ENCODE measurements at places on chromosomes 3 and 15.

DNA sequence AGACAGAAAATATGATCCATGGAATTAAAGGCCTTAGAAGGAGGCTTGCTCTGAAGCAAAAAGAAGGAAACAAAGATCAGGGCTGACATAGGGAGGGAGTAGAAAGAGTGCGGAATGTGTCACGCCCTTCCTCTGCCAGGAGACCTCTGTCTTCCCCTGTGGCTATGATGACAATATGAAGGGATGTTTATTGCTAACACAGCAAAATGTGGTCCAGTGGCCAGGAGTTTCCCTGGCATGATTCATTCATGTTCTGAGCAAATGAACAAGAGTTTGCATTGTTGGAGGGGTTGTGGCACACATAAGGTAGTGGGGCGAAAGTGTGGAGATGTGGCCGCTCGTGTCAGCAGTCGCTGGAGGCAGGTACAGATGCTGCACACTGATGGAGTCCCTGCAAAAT lies 169.4 kb downstream of the SHQ1 start:
- no peak for DNase-seq

DNA sequence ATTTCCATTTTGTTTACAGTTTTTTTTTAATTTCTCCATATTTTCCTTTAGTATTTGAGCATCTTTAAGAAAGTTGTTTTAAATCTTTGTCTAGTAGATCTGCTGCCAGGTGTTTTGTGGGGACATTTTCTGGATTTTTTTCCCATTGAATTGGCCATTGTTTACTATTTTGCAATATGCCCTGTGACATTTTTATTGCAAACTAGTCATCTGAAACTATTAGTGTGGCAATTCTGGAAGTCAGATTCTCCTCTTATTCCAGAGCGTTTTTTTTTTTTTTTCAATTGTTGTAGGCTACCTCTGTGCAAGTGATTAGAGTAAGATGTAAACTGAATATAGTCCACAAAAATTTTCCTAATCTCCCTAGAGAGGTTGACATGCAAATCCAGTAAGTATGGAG lies 334.2 kb downstream of the PYDC2 start:
- DNase-seq, result no peak

GRCh38 chr3:184486614-184487013 lies 75.0 kb upstream of the EPHB3 start:
- DNase-seq, result no peak

GRCh38 chr3:117168896-117169295 lies 459.3 kb downstream of the TUSC7 start:
- no peak for DNase-seq

DNA sequence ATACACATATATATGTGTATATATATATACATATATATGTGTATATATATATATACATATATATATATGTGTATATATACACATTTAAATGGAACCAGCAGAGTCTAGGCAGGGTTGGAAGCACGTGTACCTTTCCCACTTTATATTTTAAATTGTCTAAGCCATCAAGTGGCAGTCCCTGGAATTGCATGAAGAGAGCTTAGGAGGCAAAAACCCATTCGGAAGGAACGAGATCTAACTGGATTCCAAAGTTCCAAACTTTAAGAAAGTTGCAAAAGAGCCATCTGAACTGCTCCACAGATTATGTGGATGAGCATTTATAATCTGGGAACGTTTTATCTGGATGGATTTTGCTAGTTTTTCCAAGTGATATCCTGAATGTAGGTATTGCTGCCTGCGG lies 186.5 kb downstream of the FOXP1 start:
- no peak for DNase-seq

DNA sequence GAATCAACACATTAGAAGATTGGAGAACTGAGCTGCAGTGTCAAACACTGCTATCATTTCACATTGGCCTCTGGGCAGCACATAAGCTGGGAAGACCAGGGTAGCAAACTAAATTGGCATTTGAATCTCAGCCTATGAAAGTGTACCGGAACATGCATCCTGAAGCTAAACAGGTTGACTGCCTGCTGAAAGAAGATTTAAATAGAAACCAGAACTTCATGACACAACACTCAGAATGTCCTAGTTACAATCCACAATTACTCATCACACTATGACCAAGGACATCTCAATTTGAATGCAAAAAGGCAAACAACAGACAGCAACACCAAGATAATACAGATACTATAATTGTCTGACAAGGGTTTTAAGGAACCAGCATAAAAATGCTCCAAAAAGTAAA lies 26.2 kb downstream of the TM2D3 start:
- DNase-seq, result no peak

DNA sequence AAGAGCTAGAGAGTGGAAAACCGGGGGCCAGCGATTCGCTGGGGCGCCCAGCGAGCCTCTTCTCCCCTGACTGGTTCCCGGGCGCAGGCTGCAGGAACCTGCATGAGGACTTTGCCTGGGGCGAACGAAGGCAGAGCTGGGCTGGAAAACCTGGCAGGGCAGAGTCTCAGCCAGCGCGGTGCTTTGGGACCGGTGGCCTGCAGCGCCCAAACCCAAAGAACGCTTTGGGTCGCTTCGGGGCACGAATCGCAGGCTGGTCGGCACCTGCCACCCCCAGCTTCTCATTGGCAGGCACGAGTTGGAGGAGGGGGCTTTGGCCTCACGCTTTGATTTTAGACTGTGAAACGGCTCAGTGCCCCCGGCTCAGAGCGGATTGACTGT lies 3.0 kb downstream of the ONECUT1 start:
- DNase-seq, result no peak

- no peak for DNase-seq
Observed at GRCh38 chr15:28112101-28112760, 13.1 kb upstream of the OCA2 start.

GRCh38 chr3:43155464-43156121 lies 49.7 kb upstream of the POMGNT2 start:
- no peak for DNase-seq

DNA sequence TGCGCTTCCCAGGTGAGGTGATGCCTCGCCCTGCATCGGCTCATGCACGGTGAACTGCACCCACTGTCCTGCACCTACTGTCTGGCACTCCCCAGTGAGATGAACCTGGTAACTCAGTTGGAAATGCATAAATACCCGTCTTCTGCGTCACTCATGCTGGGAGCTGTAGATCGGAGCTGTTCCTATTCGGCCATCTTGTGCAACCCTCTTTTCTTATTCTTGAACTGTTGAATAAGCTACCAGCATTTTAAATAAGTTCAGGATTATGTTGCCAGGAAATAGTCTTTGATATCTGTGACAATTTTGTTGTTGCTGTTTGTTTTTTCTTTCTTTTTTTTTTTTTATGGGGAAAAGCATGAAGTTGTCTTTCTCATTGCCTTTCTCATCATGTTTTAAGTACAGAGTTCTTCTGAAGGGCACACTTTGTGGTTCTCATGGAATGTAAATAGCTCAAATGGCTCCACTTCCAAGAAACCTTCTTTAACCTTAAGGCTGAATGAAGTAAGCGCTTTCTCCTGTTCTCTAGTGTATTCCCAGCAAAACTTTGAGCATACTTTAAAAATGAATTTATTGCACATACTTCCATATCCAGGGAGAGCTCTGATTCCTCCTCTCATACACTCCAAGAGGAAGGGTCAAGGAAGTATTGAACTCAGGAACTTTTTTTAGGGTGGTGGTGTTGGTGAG lies 468.0 kb upstream of the TBL1XR1 start:
- DNase-seq, result no peak

DNA sequence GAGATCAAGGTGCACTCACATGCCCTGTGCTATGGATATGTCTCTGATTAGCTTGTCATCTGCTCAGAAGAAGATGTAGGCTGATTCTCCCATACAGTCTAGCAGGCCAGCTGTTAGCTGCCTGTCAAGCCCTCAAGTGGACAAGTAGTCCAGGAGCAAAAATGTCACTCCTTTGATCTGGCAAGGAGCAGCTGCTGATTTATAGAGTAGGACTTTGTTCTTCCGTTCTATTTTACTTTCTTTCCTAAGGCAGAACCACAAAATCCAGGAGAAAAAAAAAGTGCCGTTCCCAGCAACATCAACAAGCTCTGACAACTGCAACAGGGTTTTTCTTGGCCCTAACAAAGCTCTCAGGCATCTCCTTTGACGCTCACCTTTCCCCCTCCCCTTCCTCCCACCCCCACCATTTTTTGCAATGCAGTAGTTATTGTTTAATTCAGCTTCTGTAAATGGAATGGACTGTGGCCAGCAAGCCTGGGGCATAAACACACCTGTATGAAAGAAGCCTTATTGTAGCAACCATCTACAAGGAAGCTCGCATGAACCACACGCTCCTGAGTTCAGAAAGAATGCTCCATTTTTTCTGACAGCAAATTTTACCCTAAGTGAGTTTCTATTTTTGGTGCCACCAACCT lies 196.3 kb downstream of the MEIS2 start:
- DNase-seq, result no peak

DNA sequence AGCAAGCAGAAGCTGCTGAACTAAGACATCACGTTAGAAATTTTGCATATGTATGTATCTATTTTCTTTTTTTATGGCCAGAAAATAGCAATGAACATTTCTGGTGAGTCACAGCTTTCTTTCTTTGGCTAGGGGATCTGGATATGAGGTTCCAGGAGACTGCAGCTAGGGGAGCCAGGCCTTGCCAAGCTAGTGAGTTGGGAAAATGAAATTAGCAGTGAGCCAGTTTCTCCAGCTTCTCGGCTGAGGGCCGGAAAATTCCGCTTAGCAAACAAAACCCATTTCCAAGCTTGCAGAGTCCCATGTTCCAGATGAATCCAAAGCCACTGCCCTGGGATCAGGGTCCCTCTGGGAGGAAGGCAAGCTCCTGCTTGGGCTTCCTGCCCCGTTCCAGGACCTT lies 137.6 kb downstream of the SRGAP3 start:
- DNase-seq, result no peak

DNA sequence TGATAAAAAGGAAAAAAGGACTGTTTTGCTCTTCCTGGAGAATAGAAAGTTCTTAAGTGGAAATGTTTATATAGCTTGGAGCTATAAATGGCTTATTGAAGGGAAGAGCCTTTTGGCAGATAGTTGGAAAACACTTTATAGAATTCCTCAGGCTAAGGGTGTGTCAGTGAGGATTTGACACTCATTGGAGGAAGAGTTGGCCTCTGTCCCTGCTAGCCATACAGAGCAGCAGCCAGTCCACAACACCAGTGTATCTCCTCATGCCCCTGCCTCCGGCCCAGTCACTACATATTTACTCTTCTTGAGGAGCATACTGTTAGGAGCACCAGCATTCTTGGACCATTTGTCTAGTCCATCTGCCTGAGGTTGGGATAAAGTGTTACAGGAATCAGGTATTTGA lies 36.2 kb downstream of the KLHL18 start:
- DNase-seq, result no peak

- DNase-seq, result no peak
Observed at GRCh38 chr3:110323349-110323748, 748.3 kb upstream of the NECTIN3 start.

GRCh38 chr3:118587037-118587741 lies 447.5 kb downstream of the IGSF11 start:
- DNase-seq, result no peak

DNA sequence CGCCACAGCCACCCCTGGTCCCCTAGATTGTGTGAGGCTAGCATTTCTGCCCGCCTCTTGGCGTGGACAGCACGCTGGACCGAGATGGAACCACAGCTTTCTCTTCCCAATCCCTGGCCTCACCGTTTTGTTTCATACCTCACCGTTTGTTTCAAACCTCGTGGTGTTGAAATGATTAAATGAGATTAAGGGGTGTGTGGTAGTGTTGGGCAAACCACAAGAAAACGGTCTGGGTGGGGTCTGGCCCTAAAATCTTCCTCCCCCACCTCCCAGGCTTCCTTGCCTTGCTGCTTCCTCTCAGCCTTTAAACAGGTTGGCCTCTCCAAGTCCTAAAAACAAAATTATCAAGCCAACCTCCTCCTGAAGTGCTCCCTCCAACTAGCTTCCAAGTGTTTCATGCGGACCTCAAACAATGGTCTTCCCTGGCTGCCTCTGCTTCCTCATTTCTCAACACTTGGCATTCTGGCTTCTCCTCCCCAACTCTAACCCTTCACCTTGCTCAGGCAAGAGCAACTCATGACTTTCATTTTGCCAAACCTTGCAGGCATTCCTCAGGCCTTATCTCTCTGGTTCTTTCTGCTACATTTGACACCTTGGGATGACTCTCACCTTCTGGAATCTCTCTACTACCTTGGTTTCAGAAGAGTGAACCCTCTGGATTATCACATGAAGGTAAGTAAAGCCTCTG lies 1.4 kb upstream of the ATP13A3 start:
- DNase-seq, result peak; percentile 77

- DNase-seq, result peak; percentile 93
Observed at GRCh38 chr3:186931532-186932280, 1.4 kb downstream of the ST6GAL1 start.

GRCh38 chr3:154137036-154137435 lies 15.8 kb downstream of the ARHGEF26 start:
- no peak for DNase-seq

GRCh38 chr15:83549623-83550022 lies 102.5 kb downstream of the SH3GL3 start:
- no peak for DNase-seq

- DNase-seq, result no peak
Observed at GRCh38 chr15:41941644-41942415, 30.5 kb downstream of the EHD4 start.

DNA sequence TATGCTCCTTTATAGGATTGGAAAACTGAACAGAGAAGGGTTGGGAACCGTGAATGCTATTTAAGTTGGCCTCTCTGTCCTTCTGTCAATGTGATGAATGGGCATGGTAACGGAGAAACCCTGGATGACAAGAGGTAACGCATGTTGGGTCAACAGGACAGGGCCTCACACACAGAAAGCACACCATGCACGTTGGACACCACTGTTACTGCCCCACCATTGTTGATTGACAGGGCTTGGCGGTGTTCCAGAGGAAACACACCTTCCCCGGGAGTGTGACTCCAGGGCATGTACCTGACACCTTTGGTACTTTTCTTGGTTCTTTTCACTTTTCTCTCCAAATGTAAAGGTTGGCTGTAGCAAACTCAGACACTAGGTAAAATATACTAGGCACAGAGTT lies 548.5 kb downstream of the OCA2 start:
- peak; percentile 25 for DNase-seq

DNA sequence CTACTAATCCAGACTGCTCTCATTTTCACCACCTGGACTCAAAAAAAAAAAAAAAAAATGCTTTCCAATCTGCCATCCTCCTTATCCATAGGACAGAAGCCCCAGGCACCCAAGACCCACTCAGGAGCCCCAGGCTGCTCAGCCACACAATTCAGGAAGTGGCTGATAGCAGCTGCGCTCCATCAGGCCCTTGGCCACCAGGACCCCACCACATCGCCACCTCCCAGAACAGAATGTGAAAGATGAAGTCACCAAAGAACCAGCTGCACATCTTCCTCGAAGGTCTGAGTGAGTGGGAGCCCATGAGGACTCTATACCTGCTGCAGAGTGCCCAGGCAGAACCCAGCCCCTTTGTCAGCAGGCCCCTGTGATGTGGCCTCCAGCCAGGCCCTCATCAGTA lies 19.5 kb downstream of the POC1A start:
- no peak for DNase-seq

DNA sequence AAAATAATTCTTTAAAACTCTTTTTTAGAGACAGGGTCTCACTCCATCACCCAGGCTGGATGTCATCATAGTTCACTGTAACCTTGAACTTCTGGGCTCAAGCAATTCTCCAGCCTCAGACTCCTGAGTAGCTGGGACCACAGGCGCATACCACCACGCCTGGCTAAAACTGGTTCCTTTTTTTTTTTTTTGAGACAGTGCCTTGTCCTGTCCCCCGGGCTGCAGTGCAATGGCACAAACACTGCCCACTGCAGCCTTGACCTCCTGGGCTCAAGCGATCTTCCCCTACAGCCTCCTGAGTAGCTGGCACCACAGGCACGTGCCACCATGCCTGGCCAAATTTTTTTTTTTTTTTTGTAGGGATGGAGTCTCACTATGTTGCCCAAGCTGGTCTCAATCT lies 23.7 kb upstream of the FURIN start:
- no peak for DNase-seq

All from activated CD4-positive, alpha-beta T cell treated with anti-CD3 and anti-CD28 coated beads, Interleukin-2, amount 10 ng/mL, durations not matched to agents 24 days and 14 days (primary cell).